ENCODE measurements at places on chromosomes 7 and 10. TPM values are rescaled to one million over a fixed set of nuclear protein-coding genes. Genes with fewer than 3 reads are reported as not detected.

DNA sequence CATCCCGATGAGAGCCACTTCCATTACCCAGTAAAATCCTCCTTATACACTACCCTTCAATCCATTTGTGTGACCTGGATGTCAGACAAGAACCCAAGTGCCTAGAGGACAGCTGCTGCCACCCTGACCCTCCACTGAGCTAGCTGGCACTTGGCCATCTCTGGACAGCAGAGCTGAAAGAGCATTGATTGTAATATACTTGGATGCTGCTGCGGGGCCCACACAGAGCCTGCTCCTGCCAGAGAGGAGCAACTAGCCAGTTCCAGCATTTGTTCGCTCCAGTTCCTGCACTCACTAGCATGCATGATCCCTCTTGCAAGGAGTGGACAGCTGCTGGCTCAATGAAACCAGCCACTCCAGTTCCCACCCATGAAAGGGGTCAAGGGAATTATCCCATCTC, 8.4 kb upstream of the TMEM254 start:
- no peak for DNase-seq

GRCh38 chr10:83592337-83592935, 546.9 kb upstream of the GHITM start:
- no peak for DNase-seq

DNA sequence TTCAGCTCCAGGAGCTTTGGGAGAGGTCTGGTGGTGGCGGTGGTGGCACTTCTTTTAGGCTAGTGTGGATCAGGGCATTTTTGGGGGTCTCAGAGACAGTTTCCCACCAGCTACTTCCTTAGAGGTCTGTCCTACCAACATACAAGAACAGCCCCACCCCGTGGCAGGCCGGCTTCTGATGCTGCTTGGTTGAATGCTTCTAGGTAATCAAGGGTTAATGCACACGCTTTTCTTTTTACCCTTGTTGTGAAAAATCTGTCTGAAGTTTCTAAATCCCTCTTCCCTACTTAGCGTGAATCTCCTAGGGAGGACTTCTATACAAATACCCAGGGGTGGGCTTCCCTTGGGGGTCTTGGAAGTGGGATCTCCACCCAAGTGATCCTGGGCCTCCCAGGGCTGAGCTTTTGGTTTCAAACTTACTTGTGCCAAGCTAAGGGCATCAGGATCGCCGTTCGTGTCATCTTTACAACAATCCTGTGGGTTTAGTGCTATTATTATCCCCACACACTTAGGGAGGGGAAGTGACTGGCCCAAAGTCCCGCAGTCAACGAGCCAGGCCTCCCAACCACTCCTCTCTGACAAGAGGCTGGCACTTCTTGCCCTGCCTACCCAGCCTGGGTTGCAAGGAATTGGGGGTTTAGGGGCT, 1.7 kb downstream of the SH2B2 start:
- DNase-seq: no peak

DNA sequence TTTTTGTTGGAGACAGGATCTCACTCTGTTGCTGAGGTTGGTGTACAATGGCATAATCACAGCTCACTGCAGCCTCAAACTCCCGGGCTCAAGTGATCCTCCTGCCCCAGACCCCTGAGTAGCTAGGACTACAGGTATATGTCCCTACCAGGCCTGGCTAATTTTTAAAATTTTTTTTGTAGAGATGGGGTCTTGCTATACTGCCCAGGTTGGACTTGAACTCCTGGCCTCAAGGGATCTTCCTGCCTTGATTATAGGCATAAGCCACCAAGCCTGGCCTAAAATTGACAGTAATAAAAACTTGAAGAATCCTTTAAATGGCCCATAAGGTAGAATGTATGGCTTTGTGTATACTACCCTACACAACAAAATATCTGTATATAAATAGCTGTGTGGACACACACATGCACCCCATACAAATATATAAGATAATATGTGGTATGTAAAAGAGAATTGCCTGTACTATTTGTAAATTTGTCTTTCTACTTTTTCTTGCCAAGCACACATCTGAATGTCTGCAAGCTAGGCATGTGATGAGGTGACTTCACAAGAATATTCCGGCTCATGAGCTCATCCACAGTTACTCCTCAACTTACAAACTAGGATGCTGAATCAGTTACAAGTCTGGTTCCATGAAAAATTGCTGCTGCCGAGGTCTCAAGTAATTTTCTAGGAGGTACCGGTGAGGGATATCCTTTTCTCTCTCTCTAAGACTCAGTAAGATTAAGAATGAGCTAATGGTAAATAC, 26.6 kb downstream of the POLR3A start:
- no peak for DNase-seq

DNA sequence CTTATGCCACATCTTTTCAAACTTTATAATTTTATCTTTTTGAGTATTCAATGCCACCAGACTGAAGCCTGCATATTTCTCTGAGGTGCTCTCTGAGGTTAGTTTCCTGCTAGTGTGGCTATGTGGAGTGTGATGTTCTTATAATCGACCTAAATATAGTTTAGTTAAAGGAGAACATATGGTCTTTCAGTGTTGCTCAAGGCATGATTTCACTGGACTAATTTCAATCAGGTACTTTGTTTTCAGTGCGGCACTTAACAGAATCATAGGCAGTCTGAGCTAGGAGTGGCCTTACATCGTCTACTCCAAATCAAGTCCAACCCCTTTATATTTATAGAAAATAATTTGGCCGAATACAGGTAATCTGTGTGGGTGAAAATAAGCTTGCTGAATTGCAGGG, 134.2 kb downstream of the NXPH1 start:
- no peak for DNase-seq

GRCh38 chr7:132475669-132476116, 100.6 kb downstream of the PLXNA4 start:
- no peak for DNase-seq

GRCh38 chr7:70463352-70463938, 668.5 kb upstream of the GALNT17 start:
- peak; percentile 15 for DNase-seq

DNA sequence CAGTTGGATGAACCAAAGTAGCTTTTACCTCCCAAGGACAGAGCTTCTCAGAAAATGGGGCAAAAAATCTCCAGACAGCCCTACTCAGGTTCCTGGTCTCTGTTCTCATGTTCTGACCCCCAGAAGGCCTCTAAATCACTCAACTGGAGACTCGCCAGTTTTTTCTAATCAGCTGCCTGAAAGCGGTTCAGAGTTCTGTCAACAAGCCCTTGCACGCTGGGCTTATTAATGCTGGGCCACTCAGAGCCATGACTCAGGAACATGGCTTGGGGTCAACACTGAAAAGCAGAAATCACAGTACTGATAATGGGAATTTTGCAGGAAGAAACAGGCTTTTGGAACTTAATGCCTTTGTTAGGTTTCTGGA, 15.3 kb downstream of the ECHDC3 start:
- peak; percentile 90 for DNase-seq

DNA sequence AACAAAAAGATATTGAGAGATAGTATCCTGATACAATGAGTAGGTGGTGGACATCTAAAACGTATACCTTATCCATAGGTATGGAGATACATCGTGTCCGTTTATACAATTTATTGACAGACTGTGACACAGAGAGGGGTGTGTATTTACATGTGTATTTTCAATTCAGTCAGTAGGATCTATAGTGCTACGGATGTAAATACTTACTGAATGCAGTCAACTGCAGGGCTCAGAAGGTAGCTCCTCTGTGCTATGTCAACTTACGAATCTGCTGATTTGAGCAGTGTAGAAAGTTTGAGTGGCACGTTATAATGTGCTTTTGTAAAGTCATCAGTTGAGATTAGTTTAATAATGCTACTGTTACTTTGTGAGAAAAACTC, 626 bp downstream of the ZNF804B start:
- DNase-seq: no peak

DNA sequence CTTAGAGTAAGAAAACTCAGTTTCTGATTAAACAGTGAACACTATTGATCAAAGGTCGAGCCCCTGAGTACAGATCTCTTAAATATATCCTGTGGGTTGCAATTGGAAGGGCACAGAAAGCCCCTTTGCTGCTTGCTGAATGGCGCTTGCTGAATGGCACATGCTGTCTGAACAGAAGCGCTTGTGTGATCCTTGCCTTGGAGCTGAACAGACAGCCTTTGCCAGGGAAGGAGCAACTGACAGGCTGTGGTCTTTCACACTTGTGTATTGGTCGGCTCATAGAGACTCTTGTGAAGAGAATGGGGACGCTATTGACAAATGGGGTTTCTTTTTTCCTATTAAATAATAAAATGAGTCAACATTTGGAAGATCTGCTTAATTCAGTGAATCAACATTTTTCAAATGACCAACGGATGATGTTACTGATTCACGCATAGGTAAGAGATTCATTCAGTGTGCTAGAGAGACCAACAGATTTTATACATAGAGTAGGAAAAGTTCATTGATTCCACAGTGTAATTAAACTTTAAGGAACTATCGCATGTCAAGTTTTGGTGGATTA, 99.4 kb upstream of the TNS3 start:
- no peak for DNase-seq

- no peak for DNase-seq
These were observed 245.6 kb upstream of the FERD3L start for GRCh38 chr7:19390795-19391194.

- peak; percentile 44 for DNase-seq
These were observed at the start of gene RARRES2 for GRCh38 chr7:150341263-150342120. Gene RARRES2 (minus strand): TSS chr7:150341629. CDS start chr7:150340609, 1,020 bp downstream.

GRCh38 chr10:79361726-79362397, 14.6 kb downstream of the PPIF start:
- no peak for DNase-seq

Gene RELN
- 22.0 TPM for total RNA-seq

Gene PGAM2
- total RNA-seq: not detected

Gene UNCX
- not detected for total RNA-seq
